ENCODE measurements at places on chromosomes 3 and 15. TPM values are rescaled to one million over a fixed set of nuclear protein-coding genes. Genes with fewer than 3 reads are reported as not detected.
A peak's percentile ranks its signal among the peaks of the same experiment; 100 is the strongest.

GRCh38 chr3:109887293-109887692 is 549.9 kb upstream of the DPPA4 start:
- no peak for DNase-seq

Gene CSPG5
- 0.20 TPM for total RNA-seq

GRCh38 chr15:99957642-99958013 is 224.4 kb upstream of the LYSMD4 start:
- DNase-seq: no peak

DNA sequence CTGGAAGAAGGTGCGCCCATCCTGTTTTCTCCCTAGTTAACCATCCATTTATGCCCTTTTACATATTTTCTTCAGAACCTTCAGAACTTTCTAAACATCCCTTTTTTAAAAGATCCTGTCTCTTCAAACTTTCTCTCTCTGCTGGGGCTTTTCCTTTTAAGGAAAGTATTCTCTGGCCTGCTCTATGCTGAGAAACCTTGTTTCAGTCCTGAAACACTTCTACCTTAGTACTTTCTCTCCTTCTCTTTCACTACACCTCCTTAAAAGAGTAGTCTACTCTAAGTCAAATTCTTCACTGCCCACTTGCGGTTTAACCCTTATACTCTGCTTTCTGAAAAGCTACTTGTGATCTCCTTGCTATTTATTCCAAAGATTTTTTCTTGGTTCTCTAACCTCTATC is 65.6 kb upstream of the SLC12A8 start:
- no peak for DNase-seq

Gene CHRNA7
- not detected for total RNA-seq

Gene APOD
- not detected for total RNA-seq

Gene GOLGA6L10
- 0.57 TPM for total RNA-seq

Gene PLA2G4B
- total RNA-seq: 2.9 TPM

DNA sequence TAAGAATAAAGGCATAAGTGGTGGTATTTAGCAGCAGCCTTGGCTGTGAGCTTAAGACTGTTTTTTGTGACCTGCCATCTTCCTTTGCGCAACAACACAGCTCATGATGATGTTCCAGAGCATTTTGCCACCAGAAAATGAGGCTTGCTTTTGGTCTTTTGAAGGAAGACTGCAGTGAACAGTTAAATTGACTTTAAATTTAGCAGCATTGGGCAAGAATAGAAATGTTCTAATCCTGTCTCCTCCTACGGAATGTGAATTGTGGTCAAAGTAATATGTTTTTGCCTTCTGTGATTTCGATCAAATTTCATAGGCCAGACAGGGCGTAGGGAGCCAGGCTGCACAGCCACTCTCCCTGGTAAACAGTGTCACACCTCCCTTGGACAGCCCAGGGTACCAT is 460.7 kb upstream of the RASGRP1 start:
- no peak for DNase-seq

Gene SLC26A6
- total RNA-seq: 15.4 TPM

DNA sequence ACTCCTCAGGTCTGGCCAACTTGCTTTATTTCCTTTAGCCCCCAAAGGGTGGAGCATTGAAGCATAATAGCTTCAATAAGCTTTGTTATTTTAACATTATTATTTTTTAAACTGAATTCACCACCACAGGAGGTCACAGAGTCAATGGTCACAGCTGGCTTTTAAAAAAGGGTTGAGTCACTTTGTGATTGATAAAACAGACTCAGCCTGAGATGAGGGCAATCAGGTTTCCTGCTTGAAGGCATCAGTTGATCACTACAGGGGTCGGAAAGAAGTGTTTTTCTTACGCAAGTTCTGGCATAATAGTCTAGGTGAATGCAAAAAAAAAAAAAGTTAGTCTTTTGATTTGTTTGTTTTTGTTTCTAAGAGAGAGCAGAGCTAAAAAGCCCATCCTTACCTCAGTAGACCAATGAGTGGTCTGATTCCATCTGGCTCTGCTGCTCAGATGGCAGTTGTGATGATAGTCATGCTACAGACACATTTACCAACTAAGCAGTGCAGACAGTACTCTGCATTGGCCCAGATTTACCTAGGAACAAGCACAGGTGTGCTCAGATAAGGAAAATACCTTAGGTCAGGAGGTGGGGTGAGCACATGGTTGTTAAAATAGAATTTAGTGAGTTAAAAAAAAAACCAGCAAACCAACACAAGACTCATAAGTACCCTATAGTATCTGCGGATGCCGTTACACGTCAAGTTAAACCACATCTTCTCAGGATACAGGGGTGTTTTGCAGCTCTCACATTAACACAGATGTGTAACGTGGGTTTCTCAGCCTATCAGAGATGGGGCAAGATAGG is 22.6 kb downstream of the ZNF80 start:
- DNase-seq: no peak

DNA sequence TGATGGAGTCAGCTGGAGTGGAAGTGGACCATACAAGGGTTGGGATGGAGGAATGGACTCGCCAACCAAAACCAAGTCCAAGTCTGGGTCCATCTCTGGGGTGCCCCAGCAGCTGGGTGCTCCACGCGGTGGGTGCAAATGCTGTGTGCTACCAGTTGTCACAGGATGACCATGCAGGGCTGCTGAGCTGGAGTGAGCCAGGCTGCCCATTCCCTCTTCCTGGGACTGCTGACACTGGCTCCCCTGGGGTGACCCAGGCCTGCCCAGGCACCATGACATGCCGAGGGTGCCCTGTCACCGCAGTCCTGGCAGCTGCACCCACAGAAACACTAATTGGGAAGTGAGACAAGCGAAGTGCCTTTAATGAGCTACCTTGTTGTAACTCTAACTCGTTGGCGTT is 140.2 kb downstream of the TPRA1 start:
- no peak for DNase-seq

- DNase-seq: no peak
Observed at GRCh38 chr3:45332901-45333407, 55.4 kb upstream of the LARS2 start.

Gene CLDN11
- 3.0 TPM for total RNA-seq

GRCh38 chr15:67879440-67880129 is 39.7 kb upstream of the RNU6-1 start:
- DNase-seq: no peak

Gene SPRED1
- 48.9 TPM for total RNA-seq

GRCh38 chr15:46753946-46754345 is 963.4 kb upstream of the SEMA6D start:
- DNase-seq: no peak

- DNase-seq: no peak
Observed at GRCh38 chr3:25749031-25749581, 34.1 kb downstream of the NGLY1 start.

- DNase-seq: no peak
Observed at GRCh38 chr15:89227425-89227824, 6.0 kb upstream of the RLBP1 start.

DNA sequence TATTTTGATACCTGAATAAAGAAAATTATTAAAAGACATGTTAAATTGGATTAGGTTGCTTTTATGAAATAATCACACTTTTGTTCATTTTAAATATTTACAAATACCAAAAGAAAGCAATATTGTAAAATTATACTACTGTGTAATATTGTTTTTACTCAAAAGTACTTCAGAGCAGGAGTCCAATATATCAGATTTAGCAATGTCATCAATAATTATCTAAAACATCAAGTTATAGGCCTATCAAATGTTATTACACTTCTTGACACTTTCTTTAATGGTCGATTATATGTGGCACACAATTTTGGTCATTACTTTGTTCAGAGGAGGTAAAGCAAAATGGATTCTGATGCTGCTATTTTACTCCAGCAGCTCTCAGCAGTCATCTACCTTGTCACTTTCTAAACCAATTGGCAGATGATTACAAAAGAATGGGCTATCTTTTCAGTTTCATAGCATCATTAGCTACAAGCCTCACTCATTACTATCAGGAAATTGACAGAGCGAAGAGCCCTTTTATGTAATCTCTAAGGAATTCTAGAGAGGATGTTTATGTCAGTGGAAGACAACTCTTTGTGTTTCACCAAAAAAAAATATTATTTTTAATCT is 318.6 kb downstream of the PLOD2 start:
- no peak for DNase-seq

DNA sequence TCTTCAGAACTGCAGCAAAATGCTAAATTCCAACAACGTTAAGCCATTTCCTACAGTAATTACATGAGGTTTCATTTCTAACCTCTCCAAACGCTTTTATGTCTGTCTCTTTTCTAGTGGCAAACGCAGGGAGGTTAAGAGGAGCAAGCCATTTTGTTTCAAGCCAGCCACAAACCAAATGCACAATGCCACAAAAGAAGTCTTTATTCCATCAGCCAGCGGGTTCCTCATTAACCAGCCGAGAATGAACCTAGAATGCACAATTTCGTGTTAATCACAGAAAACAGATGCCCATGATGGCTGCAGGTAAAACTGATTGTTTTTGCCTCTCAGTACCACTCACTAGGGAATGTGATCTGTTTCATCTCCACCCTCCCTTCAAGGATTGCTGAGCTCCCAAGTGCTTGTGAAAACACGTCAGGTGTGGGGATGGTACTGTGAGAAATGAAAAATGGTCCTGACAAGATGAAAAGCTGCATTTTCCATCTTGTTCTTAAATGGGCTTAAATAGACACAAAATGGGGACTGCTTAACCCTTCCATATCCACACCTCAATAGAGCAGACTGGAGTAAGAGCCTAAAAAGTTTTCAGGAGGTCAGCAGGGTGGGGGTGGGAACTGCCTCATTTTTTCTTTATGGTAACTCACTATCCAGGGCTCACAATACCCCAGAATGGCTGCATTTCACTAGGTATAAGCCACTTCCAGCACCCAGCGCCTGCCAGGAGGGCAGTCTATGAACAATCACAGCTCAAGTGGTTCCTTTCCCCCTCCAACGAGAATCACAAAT is 277.1 kb downstream of the MAGI1 start:
- DNase-seq: no peak

DNA sequence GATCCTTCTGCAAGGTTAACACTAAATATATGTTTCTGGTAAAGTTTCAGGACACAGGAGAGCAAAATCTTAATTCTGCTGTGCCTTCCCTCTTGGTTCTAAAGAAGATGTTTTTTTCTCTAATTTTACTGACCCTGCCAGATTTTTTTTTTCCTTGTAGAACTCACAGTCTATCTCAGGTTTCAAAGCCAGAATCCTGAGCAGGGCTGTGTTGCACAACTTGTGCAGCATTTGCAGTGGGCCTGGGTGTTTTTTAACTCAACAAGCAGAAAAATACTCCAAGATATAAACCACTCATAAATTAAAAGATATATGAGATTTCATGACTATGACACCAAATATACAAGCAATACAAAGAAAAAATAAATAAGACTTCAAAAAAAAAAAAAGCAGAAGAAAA is 40.2 kb upstream of the ARF4 start:
- no peak for DNase-seq

DNA sequence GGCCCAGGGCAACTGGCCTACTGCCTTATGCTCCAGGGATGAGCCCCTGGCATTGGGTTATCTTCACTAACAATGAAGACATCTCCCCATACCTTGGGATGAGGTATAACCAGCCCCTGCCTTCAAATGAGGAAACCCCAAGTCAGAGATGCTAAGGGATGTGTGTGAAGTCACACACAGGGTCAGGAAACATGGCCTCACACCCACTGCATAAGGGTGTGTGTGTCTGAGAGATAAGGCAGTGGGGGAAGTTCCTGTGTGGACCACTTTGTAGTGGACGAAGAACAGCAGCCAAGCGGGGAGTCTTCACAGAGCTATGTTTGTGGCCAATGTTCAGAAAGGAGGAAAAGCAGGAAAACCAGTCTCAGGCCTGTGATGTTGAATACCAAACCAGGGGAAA is 10.5 kb downstream of the ELP6 start:
- no peak for DNase-seq

Gene ALDH1A2
- not detected for total RNA-seq

DNA sequence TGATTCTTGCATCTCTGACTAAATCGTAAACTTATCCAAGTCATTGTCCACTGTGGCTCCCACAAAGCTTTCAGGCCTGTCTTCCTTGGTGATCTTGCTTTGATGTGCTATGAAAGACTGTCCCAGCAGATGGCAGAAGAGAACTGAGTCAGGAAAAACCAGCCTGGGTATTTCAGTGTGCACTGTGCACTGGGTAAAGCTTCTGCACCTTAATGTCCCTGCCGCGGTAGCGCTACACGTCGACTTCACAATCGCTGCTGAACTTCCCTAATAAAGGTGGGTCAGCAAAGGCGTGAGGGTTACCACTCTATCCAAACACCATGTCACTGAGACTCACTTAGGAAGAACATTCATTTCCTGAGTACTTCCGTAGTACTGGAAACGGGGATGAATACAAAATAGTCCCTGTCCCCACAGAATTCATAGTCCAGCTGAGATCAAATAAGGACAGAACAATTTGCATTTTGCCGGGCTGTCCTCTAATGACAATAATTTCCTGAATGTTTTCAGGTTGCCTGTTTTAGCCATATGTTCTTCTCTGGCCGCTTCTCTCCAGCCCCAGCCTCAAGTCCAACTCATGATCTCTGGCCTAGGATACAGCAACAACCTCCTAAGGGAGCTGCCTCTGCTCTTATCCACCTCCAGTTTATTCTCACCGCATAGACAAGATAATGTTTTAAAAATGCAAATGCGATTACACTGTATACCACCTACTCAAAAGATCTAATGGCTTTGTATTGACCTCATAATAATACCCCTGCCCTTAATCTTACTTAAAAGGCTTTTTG is 83.6 kb upstream of the AKAP13 start:
- peak; percentile 79 for DNase-seq

DNA sequence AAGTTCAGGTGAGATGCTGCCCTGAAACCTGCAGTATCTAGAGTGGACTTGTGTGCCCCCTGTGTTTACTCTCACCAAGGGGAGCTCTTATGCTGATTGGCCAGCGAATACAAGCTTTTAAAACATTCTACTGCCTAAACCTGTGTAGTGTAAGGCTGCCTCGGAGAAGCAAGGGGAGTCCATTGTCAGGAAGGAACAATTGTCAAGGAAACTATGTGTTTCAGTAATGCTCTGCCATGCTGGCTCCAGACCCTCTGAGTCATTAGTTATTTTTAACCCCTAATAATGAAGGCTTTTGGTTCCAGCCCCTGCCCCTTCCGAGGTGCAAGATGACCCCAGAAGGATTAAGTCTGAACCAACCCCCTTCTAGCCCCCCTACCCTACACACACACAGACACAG is 66.1 kb upstream of the CHMP2B start:
- no peak for DNase-seq

Gene LRTM1
- total RNA-seq: not detected

GRCh38 chr3:45311953-45312801 is 76.2 kb upstream of the LARS2 start:
- no peak for DNase-seq

Data from HFFc6 (cell line).